H1 (cell line): ENCODE measurements at places on chromosomes 16 and 17.

DNA sequence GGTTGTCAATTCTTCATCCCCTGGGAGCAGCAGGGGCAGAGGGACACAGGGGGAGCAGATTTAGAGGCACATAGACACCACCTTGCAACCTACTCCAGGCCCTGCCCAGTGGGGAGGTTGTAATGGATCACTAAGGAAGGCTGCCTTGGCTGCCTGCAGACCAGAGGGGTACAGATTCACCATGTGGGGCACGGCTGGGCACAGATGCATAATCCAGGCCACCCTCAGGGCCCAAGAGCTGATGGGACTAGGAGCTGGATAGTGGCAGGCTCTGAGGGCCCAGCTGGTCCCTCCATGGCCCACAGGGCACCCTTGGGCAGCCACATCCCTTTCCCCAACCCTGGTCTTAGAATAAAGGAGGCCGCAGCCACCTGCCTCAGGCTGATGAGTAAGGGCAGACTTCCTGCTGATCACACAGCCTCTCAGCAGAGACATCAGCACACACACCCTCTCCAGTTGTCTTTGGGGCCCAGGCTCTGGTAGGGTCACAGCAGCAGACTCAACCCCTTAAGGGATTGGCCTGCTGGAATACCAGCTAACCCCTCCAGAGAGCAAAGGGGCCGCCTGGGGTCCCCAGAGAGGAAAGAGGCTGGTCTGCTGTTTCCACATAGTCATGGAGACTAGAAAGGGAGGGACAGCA, 224.9 kb downstream of the GSG1L start:
- DNase-seq: no peak

DNA sequence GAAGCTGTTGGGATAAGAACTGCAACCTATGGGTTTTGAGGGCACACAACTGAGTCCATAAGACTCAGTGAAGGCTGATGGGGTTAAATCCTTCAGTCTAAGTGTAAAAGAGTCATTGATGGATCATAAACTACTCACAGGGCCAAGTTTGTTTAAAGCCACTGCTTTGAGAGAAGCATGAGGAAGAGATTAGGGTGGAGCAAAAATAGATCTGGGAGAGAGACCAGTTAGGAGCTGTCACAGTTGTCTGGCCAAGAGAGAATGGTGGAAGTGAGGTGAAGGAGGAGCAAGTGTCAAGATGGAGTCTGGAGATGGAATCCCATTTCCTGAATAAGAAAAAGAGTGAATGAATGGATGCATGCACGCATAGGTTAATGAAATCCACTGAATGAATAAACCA, 379.1 kb upstream of the CDH11 start:
- DNase-seq: no peak

DNA sequence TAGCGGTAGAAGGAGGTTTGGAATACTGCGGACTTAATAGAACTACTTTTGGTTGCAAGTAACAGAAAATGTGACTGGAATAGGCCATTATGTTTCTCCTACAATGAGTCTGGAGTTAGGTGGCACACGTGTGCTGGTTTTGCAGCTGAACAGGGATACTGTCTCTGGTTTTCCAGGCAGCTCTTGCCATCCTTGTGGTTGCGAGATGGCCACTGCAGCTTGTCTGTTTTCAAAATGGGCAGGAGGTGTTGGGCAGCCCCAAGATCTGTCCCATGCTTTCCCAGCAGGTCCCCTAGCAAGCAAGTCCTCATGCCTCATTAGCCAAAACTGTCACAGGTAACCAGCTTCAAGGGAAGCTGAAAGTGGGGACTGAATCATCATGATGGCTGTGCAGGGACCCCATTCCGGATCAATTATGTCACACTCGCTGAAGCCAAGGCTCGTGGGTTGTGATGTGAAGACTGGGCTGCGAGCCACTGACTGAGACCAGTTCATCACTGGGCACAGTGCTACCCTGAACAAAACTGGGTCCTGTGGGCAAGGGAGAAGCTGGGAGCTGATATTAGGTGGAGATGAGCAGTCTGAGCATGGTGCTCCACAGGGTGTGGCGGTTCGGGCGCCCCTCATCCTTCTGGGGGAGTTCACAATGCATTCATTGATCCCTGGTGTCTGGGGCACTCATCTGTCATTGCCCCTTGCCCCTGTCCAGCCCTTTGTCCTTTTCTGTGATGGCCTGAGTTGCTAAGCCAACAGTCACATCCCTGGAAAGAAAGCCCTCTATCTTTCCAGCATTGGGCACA, 82.1 kb downstream of the KSR1 start:
- DNase-seq: no peak

DNA sequence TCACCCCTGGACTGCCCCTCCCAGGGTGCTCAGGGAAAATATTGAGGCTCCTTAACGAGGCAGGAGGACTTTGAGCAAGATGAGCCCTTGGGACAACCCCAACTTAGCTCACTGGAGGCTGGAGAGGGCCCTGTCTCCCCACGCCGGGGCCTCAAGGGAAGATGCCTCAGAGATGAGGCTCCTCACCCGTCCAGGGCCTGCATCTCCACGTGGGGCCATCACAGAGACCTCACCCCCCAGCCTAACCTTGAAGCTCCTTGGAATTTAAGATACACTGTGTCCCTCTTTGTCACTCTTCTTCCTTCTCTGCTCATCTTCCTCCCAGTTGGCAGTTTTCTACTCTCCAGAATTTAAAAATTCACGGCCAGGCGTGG, 11.2 kb downstream of the COX4I1 start:
- no peak for DNase-seq

DNA sequence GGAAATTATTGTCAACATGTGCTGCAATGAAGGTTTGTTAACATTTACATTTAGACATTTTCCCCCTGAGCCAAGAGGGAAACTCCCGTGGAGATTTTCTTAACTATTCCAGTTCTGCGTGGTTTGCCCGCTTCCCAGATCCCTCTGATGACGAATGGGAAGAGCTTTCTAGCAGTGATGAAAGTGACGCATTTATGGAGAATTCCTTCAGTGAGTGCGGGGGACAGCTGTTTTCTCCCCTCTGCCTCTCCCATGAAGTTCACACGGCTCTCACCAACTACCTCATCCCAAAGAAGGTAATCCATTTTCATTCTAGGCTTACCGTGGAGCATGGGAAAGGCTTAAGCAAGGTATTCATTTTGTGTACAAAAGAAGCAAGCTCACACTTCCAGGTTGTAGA, 18.2 kb downstream of the HEATR3 start:
- DNase-seq: no peak

DNA sequence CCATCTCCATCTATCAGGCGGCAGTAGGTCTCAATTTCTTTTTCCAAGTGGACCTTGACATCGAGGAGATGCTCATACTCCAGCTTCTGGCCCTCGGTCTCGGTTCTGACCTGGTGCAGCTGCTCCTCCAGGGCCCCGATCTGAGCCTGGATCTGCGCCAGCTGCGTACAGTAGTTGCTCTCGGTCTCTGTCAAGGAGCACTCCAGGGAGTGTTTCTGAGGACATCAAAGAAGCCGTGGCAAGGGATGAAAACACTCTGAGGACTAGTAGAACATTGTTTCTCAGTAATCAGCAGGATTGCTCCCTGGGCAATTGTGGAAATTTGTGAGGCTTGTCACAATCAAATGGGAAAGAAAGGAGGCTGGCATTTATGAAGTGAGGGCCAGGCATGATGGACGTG, 5.9 kb downstream of the KRT28 start:
- DNase-seq: no peak
